ENCODE measurements at places on chromosomes 7 and 10.
A peak's percentile ranks its signal among the peaks of the same experiment; 100 is the strongest.

GRCh38 chr7:3210531-3210930 is 90.5 kb upstream of the SDK1 start:
- DNase-seq = no peak

DNA sequence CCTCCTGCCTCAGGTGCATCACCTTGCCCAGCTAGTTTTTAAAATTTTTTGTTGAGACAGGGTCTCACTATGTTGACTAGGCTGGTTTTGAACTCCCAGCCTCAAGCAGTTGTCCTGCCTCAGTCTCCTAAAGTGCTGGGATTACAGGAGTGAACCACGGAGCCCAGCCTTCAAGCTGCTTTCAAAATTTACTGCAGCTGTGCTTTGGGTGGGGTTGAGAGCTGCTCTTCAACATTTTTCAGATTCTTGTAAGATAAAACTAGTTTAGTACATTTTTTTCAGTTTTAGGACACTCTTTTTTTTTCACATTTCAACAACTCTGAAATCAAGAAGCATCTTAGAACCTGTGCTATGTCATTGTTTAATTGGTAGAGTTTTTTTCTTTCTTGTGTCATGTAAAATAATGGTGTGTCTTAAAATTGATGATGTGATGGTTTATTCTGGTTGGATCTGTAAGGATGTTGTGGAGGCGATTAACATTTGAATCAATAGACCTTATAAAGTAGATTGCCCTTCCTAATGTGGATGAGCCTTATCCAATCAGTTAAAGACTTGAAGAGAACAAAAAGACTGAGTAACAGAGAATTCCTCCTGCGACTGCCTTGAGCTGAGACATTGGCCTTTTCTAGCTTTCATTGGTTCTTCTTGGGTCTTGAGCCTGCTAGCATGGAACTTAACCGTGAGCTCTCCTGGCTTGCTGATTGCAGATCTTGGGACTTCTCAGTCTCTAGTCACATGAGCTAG is 13.5 kb downstream of the PLEKHA8 start:
- DNase-seq = no peak

DNA sequence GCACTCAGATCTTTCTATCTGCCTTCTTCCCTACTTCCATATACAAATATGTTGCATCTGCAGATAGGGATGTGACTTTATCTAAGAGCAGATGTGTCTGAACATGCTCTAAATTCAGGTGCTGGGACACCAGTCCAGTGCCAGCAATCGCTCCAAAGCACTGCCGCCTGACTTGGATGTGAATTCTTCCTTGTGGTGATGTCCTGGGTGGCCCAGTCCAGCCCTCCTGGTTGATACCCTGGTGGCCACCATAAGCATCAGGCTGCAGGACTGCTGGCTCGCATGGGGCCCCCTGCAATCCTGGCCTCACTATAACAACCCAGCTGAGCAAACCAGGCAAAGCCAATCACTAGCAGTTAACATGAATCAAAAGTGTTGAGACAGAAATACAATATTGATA is 149.2 kb upstream of the PDE1C start:
- no peak for DNase-seq

DNA sequence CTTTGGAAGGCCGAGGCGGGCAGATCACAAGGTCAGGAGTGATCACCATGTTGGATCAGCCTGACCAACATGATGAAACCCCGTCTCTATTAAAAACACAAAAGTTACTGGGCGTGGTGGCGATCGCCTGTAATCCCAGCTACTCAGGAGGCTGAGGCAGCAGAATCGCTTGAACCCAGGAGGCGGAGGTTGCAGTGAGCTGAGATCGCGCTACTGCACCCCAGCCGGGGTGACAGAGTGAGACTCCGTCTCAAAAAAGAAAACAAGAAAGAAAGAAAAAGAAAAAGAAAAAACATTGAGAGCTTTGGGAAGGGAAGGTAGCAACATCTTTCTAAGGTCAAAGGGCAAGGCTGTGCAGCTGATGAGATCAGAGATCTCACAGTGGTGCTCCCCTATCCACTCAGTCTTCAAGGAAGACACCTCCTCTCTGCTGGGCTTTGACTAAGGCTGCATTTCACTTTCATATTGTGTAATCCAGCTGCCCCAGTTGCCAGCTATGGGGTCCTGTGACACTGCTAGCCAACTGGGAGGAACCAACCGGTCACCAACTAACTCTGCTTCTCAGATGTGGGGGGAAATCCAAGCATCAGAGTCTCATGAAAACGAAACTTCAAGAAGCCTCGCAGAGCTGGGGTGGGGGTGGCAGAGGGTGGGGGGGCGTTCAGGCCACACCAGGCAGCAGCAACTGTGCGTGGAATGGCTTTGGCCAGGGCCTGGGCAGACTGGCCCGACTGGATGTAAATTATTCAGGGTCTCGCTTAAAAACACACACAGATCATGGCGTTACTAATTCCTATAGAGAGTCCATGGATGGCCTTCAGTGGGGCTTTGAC is 1.5 kb downstream of the IL15RA start:
- peak; percentile 15 for DNase-seq

- no peak for DNase-seq
Measured at GRCh38 chr7:135774284-135774683, 25.7 kb upstream of the FAM180A start.

DNA sequence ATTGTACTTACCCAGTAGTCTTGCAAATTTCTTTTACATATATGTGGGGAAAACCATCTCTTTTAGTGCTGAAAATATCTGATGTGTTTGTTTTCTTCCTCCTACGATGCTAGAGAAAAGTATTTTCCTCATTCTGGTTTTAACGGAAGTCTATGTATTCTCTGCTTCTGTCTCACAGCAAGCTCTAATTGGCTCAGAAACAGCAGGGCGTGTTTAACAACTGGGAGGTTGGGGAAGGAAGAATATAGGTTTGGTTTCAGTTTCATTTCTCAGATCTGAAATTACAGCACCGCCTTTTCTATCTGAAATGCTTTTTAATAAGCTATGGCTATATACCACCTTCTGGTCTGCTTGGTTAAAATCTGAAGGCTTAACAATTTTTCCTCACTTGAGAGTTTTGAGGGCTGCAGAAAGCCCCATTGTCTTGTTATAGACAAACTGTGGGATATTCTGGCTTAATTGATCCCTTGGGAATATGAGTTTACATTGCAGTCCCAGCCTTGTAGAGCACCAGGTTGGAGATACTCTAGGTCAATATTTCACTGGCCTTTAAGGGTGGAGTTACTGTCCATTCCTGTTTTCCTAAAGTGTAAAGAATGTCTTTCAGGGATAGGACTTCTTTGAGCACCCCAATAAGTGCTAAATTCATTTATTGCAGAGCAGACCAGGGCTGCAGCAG is at the start of gene SAMD9:
SAMD9 (minus strand) TSS at position 128 of the 679 bp plus-strand sequence. CDS start 11,882 bp downstream, outside the sequence.
- peak; percentile 33 for DNase-seq

DNA sequence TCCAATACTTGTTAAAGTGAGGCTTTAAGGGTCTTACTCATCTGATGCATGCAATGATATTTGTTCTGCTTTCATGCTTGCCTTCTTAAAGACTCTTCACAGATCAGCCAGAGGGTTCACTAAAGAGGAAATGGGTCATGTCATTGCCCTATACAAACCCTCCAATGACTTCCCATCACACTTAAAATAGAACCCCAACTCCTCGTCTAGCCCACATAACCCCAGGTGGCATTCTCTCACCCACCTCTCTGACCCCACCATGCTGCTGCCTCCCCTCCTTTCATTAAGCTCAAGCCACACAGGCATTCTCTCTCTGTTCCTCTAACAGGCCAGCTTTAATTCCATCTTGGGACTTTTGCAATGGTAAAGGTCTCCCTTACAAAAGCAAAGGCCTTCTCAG is 253.6 kb downstream of the GRID1 start:
- DNase-seq = no peak

GRCh38 chr10:60140651-60141632 is 234.6 kb upstream of the CCDC6 start:
- DNase-seq = no peak
